Umbilical cord (tissue), 2 donors: ENCODE measurements at places on chromosomes 6 and 20. TPM values are rescaled to one million over a fixed set of nuclear protein-coding genes. Genes with fewer than 3 reads are reported as not detected.

- no peak for DNase-seq
Observed at GRCh38 chr20:37647946-37648345, 45.9 kb upstream of the CTNNBL1 start.

- DNase-seq, result no peak
Observed at GRCh38 chr6:149278997-149279396, 38.5 kb upstream of the TAB2 start.

The CST1 gene
- total RNA-seq, result not detected

- DNase-seq, result peak; percentile 22
Observed at GRCh38 chr20:25389858-25390537, 637 bp downstream of the ABHD12 start.

DNA sequence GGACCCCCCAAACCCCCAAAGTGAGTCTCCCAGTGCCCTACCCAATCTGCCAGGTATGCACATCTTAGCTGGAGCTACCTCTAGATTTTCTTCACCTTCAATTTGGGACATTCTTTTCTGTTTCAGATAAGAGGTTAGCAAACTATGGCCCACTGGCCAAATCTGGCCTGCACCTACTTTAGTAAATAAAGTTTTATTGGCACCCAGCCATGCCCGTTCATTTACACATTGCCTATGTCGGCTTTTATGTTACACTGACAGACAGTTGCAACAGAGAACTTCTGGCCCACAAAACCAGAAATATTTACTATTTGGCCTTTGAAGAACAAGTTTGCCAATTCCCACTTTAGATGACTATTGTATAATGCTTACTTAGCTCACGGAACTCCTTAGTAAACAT lies 55.9 kb upstream of the STX16 start:
- DNase-seq, result no peak

DNA sequence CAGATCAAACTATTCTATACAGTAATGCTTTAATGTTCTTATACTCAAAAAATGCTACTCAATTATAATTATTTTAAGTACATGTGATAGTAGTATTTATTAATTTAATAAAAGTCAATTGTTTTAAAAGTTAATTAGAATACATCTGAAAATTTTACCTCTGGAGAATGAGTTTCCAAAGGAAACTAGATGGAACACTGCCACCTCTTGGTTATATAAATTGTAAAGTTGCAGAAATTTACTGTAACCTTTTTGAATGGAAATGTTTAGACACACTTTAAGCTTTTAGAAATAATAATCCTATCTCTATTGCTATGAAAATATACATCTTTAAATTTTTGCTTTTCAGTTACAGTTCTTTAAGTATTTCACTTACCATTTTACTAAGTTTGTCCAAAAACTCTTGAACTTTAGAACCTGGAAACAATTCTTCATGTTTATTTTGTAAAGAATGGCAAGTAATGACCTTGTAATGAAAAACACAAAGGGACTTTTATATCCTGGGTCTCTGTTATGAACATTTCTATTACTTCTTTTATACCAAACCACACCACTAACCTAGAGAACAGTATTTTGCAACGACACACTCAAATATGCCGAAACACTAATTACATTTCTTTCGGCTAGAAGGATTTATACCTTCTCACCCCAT lies 10.9 kb upstream of the BMP5 start:
- peak; percentile 61 for DNase-seq

DNA sequence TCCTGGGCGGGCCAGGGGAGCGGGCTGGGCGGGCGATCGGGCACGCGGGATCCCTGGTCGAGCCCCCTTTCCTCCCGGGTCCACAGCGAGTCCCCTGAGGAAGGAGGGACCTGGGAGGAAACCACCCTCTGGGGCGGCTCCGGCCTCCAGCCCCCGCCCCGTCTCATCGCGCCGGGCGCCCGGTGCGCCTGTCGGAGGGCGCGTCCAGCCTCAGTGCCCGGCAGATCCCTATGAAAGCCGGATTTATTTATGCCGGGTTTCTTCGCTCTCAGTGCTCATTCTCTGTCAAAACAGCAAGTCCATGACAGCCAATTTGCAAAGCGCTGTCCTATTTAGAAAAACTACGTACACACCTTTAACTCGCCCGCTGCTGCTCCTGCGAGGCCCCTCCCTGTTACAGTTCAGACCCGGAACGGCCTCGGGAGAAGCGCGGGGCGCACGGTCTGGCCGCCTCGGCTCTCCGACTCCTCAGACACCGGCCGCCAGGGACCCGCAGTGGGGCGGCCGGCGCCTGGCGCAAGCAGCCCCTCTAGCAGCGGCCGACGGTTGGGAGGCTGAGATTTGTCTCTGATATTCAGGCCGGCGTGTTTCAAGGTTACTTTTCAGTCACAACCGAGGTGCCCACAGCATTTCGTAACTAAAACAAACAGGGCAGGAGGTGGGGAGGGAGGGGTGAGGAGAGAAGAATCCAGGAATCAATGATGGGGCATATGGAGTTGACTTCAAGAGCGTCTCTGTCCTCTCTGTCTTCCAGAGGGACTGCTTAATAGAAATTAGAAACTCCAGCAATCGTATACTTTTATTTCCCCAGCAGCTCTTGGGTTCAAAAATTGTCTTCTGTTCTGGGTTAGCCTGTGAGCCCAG lies 782 bp upstream of the FOXA2 start:
- no peak for DNase-seq

DNA sequence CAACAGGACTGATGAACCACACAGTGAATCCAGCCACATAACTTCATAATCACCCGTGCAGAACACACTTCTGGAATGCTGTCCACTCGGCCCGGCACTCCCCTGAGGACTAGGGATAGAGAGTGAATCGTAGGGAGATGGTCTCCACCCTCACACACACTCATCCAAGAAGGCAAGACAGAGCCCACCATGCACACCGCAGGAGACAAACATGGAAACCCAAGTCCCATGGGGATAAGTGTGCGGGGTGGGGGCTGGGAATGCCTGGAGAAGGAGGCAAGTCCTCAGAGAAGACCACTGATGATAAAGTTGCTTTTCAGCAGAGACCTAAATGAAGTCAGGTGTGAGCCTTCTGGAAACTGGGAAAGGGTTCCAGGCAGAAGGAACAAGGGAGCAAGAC lies 399.2 kb upstream of the AGPAT4 start:
- DNase-seq, result no peak

GRCh38 chr6:121944354-121944753 lies 455.1 kb upstream of the HSF2 start:
- no peak for DNase-seq

DNA sequence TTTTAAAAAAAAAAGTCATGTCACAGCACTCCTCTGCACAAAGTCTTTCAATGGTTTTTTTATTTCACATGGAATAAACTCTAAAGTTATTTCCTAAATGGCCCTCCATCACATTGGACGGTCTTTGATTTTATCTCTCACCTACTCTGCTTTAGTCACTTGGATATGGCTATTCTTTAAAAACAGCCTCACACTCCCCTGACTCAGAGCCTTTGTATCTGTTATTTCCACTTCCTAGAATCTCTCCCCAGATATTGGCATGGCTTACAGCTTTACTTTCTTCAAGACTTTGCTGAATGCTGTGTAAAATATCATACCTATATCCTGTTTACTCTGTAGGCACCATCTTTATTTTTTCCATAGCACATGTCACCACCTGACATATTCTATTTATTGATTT lies 194.7 kb upstream of the MCHR2 start:
- DNase-seq, result no peak

DNA sequence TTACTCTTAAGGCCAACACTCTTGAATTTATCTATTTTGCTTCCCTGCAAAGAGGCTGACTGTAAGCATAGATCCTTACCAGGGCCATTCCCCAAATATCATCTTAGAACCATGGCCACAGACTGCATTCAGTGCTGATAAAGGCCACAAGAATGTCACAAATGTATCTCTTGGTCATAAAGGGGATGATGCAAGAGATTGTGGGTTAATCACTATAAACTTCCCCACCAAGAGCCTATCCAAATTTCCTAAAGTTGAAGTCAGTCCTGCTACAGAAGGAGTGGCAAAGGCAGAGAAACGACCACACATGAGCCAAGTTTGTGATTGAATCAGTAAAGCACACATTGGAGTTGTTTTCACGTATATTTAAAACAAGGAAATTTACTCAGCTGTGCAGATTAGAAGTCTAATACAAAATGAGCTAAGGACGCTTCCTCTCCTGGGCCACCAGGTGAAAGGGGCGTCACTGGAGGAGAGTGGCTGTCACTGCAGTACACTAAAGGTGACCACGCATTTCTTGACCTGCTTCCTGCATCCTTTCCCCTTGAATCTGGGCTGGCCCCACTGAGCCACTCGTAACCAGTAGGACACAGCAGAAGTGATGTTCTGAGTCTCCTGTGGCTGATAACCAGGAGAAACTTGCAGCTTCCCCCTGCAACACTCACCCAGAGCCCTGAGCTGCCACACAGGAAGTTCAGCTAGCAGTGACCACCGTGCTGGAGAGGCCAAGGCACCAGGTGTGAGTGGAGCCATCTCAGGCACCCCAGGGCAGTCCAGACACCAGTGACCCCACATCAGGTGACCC lies 181.9 kb downstream of the SYNDIG1 start:
- peak; percentile 30 for DNase-seq

The EPB41L2 gene
- 121 TPM for total RNA-seq

- DNase-seq, result peak; percentile 5
Observed at GRCh38 chr6:135251498-135252441, 70.7 kb downstream of the MYB start.

The PERP gene
- total RNA-seq, result 46.0 TPM

DNA sequence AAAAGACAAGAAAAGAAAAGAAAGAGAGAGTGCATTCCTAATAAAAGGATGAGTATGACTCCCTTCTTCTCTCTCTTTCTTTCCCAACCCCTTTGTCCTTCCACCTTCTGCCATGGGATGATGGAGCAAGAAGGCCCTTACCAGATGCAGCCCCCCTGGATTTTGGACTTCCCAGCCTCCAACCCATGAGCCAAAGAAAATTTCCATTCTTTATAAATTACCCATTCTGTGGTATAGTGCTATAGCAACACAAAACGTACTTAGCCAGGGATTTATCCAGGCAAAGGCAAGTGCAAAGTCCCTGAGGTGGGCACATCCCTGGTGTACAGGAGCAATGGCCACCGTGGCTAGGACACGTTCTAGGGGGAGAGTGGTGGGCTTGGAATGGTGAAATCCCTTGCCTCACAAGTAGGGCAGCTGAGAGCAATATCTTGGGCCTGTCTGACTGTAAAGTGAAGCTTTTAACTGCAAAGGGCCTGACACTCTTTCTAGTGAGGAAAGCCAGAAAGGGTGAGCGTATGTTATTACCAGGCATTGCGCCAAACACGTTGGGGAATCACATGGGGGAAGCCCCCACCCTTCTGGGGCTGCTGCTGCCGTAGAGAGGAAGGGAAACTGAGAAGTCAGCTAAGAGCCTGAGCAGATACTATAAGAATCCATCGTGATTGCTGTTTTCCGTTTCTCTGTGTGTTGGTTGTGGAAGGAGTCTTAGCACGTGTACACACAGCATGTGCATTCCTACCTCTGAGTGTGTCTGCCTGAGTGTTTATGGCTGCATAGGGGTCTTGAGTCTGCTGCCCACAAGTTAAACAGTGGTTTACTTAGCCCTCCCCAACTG lies 50.7 kb upstream of the SIRPA start:
- DNase-seq, result peak; percentile 96

The ZC3H12D gene
- total RNA-seq, result 5.5 TPM

The L3MBTL3 gene
- 12.0 TPM for total RNA-seq

DNA sequence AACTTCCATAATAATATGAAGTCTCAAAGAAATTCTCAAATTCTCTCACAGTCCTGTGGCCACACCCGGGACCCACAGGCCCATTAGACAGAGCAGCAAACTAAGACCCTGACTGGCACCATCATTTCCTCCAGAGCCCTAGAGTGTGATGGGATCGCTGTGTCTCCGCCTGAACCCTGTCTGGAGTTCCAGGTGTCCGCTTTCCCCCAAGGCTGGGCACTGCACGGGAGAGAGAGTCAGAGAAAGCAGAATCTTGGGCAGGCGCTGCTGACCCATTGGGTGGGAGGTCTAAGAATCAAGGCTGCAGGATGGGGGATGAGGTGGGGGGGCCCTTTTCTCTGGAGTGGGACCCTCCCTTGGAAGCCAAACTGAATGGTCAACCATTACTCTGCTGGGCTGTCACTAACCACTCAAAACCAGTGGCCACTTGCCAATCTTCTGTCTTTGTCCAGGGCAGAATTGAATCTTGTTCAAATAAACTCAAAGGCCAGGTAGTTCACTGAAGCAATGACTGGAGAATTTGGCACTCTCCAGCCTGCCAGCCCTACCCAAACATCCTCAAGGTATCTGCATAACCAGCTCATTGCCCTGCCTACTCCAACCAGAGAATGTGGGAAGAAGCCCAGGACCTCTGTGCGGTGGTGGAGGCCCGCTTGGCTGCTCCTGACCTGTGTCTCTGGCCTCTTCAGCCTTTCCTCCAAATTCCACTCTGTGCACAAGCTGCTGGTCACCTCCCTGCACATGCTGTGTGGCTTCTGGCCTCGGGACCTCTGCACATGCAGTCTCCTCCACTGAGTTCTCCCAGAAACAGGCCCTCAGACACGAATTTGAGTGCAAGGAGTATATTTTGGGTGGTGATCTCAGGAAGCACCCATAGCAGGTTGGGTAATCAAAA lies 141.1 kb downstream of the CEBPB start:
- DNase-seq, result no peak

DNA sequence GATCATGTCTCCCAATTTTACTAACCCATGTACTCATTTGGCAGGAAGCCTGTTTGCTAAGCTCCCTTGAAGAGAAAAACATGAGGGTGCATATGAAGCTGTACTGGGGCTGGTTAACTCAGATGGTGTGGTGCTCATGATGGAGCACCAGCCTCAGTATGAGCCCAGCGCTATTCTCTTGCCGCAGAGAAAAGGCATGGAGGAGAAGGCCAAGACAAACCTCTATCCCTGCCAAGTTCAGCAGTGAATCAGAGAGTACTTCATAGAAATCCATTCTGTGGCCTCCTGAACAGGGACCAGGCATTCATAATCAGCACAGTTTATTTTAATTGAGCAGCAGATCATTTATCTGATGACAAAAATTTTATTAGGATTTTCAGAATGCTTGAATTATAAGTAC lies 398.1 kb downstream of the LMBRD1 start:
- DNase-seq, result no peak

- DNase-seq, result no peak
Observed at GRCh38 chr6:44001318-44002066, 125.8 kb downstream of the MRPL14 start.

DNA sequence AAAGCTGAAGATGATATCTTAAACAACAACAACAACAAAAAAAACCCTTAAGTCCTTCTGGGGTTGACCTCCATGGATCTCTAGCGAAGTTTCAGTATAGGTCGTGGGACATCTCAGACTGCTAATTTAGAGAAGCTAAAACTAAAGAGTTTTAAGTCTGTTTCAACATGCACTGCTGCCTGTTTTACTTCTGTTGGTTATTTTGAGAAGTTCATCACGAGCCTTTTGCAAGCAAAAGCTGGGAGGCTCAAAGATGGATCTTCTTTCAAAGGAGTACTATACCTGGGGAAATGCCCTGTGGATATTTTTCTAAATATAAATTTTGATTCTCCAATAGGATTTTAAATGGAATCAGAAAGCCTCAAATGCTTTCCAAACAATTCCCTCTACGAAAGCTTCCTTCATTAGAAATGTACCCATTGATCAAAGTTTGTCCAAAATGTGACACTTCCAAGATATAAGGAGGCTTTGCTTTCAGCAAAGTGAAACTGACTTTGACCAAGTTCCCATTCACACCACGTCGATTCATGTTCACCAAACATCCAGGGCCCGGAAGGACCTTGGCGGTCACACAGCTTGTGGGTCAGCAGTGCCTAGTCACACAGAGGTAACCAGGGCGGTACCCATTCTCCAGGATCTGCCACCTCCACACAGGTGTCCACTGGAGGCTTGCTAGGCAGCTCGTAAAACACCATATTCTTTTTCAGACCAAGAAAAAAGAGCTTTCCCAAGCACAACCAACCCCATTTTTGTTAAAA lies 94.7 kb upstream of the QKI start:
- DNase-seq, result no peak

The NFS1 gene
- 6.3 TPM for total RNA-seq

The LY6G5B gene
- total RNA-seq, result 1.2 TPM

The MANEA gene
- total RNA-seq, result 26.7 TPM
